ENCODE measurements at places on chromosomes 7 and 10.

DNA sequence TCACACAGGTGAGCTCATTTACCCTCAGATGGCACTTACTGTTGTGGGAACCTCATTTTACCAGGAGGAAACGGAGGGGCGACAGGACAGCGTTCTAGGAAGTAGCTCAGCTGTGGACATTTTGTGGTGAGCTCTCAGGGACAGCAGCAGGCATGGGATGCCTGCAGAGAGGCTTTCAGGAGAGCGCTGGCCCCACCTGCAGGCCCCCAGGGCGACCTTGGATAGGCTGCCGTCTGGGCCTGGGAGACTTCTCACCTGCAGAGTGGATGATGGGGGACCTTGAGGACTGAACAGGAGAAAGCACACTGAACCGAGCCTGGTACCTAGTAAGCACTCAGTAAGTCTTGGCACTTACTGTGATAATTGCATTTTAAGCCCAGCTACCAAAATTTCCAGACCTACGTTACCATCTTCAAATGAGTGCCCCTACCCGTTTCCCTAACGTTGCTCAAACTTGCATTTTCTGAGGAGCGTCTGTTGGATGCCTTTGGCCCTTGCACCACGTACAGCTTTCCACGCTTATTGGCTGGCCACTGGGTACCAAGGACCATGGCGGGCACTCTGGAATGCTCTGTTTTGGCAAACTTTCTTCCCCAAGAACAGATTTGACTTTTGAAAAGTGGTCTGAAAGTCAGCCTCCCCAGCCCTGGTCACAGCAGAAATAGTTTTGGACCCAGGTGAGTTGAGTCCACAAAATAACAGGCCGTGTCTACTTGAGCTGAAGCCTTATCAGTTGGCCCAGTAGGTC is 223.4 kb downstream of the EBF3 start:
- no peak for DNase-seq

DNA sequence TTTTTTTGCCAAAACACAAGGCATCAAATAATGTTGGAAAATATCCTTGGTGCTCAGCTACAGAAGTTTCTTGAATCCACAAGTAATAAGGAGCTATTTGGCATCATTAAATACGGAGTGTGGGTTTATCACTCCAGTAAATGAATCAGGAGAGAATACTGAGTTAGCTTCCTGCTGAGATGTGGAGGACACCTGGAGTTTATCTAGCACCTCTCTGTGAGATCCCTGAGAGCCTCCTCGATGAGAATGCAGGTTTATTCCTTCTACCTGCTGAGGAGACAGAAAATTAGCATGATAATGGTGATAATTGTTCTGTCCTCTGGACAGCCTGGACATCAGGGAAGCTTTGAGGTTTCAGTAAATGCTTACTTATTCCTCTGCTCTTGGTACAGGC is 40.5 kb downstream of the NRG3 start:
- no peak for DNase-seq

GRCh38 chr10:33539116-33539515 is 204.6 kb upstream of the NRP1 start:
- DNase-seq: no peak

- DNase-seq: no peak
Measured at GRCh38 chr10:133393401-133394063, 425 bp upstream of the MTG1 start.

GRCh38 chr7:159091041-159091440 is 53.6 kb downstream of the VIPR2 start:
- DNase-seq: no peak

GRCh38 chr7:44132039-44132438 is 8.7 kb upstream of the POLD2 start:
- DNase-seq: no peak

- DNase-seq: no peak
Measured at GRCh38 chr7:101162551-101163278, 2.7 kb downstream of the VGF start.

DNA sequence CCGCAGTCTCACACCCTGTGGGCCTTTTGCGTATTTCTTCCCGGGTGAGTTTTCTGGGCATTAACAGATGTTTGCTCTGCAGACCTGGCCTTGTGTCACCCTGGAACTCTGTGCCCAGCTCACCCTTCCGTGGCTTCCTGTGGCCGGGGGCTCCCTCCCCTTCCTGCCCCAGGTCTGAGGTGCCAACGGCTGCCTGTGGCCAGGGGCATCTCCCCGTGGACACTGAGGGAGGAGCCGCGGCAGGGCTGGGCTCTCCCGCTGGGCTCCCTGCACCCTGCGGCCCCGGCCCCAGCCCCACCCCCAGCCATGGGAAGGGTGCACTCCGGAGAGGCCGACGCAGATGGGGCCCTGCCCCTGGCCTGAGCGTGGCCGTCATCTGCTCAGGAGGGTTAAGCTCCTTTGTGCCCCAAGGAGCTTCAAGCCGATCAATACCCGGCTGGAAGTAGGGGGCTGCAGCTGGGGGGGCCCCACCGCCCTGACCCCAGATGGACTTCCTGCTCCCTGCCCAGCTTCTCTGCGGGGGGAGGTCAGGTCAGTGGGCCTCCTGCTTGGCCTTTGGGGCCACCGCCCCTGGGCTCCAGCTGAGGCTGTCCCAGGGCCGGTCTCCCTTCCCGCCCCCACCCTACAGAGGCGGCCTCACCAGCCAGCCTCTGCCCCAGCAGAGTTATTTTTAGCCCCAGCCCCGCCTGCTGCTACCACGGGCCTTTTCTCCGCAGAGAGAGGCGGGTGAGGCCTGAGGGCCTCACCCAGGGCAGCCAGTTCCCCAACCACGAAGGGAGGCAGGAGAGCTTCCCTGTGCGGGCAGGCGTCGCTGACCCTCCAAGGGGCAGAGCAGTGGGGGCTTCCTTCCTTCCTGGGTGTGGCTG is 24.2 kb downstream of the PWWP2B start:
- DNase-seq: no peak

DNA sequence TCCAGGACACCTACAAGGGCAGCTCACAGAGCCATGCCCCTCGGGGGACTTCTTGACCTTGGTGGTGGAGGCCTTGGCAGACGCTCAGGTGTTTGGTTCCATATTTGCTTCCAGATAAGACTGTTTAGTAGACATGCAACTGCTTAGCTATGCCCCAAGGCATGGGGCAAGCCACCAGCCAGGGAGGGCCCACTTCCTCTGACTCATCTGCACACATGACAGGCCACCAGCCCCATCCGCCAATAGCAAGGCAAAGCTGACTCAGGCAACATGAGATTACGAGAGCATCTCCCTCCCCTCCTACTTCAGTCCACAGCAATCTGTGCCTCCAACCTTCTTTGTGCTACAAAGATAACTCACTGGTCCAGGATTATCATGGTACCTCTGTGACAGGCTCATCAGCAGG is 54.9 kb downstream of the KCNMA1 start:
- no peak for DNase-seq

- DNase-seq: no peak
Measured at GRCh38 chr10:125048094-125048864, 106.4 kb downstream of the ZRANB1 start.

- DNase-seq: no peak
Measured at GRCh38 chr7:142513178-142513955, 235.9 kb upstream of the PRSS1 start.

GRCh38 chr10:32051926-32052325 is 4.3 kb downstream of the KIF5B start:
- DNase-seq: no peak

DNA sequence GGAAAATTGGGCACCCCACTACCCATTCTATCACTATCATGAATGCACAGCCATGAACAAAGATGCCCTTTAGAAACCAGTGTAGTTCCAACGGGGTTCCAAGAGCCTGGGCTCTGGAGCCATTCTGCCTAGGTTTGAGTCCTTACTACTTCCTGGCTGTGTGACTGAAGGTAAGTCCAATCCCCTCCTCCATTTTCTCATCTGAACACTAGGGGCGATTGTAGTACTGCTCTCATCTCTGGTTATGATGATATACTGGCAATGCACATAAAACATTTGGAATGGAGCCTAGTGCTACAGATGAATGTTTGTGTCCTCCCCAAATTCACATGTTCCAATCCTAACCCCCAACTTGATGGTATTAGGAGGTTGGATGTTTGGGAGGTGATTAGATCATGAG is 28.1 kb upstream of the CDH23 start:
- DNase-seq: no peak

- no peak for DNase-seq
Measured at GRCh38 chr7:46450886-46451285, 529.8 kb upstream of the IGFBP3 start.

DNA sequence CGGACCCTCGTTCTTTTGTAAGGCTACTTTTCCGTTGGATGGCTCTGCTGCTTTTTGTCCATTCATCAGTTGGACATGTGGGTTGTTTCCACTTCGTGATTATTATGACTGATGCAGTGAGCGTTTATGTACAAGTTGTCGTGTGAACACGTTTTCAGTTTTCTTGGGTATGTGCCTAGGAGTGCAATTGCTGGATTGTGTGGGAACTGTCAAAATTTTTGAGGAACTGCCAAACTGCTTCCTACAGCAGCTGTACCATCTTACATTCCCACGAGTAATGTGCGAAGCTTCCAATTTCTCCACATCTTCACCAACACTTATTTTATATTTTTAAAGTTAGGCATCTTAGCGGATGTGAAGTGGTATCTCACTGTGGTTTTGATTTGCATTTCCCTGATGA is 10.4 kb downstream of the FKBP6 start:
- no peak for DNase-seq
